ENCODE measurements at places on chromosomes 6 and 20. TPM values are rescaled to one million over a fixed set of nuclear protein-coding genes. Genes with fewer than 3 reads are reported as not detected.

POPDC3 gene
- total RNA-seq, result 5.8 TPM

SNAP91 gene
- total RNA-seq, result not detected

IL17A gene
- total RNA-seq, result not detected

SLC17A3 gene
- not detected for total RNA-seq

FUCA2 gene
- total RNA-seq, result 37.8 TPM

CST11 gene
- total RNA-seq, result not detected

LINC00237 gene
- total RNA-seq, result not detected
